Fibroblast of skin of right biceps (primary cell): ENCODE measurements at places on chromosomes 16 and 17.
A peak's percentile ranks its signal among the peaks of the same experiment; 100 is the strongest.

- DNase-seq = peak; percentile 77
Observed at GRCh38 chr17:8162233-8162996, at the start of gene VAMP2. Gene VAMP2, minus strand, starts transcription at chr17:8162948. Its CDS starts 69 bp downstream, at chr17:8162879.

DNA sequence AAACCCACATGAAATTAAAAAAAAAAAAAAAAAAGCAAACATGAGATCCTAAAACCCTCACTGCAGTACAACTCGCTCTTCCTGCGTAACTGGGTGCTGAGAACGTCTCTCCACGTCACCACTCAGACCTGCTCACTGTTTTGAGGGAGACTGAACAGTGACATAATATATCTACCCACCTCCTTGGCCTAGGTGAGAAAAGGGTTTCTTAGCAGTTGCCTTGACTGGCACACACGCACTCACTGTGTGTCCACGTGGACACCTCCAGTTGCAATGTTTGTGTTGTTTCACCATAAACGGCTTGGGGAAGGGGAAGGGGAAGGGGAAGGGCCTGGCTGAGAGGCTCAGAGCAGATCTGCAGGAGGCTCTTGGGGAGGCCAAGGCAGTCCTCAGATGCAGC, 32.0 kb downstream of the FANCA start:
- DNase-seq = no peak

- no peak for DNase-seq
Observed at GRCh38 chr17:62643496-62643895, 16.0 kb downstream of the MRC2 start.

GRCh38 chr16:85278839-85279238, 166.6 kb upstream of the CIBAR2 start:
- DNase-seq = no peak

- no peak for DNase-seq
Observed at GRCh38 chr16:78927766-78928165, 672.8 kb downstream of the MAF start.

DNA sequence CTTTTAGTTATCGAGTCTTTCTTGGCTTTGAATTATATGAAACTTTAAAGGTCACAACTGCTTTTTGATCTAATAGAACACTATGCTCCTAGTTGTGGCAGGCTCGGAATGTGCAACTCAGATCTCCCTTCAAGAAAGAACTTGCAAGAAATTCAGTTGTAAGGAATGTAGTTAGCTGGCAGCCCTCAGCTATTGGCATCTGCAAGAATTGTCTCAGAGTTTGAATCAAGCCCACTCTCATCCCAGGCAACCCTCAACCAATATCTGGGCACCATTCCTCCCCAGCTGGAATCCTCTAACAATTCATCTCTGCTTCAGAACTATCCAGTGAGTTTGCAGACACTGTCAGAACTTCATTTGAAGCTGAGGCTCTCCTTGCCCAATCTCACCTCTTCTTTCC, 447.2 kb downstream of the KIF2B start:
- DNase-seq = no peak
